ENCODE measurements at places on chromosomes 12 and 14.

- no peak for DNase-seq
These were observed 1153.0 kb upstream of the TMEM132C start for GRCh38 chr12:127113945-127114344.

GRCh38 chr14:64217308-64217707 lies 76.9 kb downstream of the ESR2 start:
- no peak for DNase-seq

DNA sequence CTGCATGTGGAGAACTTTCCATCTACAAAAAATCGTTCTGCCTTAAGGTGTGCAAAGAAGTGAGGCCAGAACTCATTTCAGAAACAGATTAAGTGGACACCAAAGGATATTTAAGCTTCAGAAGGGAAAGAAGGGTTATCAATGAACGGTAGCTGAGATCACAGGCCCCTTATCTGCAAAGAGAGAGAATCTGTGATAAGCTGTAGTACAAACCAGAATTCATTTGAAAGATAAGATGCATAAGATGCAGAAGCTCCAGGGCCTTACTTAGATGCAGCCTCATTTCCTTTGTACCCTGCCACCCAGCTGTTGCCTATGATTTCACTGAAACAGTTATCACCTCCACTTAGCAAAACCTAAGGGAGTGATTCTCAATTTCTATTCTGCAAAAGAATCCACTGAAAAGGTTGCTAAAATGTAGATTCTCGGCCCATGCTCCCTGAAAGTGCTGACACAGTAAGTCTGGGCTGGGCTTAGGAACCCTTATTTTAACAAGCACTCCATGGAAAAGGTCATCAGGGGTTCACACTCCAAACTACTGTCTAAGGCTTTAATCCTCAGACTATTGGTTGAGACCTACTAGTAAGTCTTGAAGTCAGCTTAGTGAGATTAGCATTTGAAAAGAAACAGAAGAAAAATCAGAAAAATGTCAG lies 64.8 kb downstream of the HELB start:
- no peak for DNase-seq

DNA sequence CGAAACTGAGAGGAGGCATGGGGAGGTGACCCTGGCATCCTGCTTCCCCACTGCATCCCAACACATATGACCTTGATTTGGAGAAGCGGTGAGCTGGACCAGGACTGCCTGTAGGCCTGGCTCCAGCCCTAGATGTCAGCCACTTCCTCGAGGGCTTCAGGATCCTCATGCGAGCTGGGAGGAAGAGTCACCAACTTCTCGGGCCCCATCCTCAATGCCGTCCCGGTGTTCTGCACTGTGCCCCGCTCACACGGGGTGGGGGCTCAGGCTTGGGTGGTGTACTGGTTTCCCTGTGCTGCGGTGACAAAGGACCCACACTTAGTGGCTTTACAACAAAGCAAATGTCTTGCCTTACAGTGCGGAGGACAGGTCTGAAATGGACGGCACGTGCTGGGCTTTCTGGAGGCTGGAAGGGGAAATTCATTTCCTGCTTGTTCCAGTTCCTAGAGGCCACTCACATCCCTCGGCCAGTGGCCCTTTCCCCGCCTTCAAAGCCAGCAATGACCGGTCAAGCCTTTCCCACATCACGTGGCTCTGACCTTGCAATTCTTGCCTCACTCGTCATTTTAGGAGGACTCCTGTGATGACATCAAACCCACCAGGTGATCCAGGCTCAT lies 298.1 kb upstream of the RTL1 start:
- DNase-seq = no peak

- no peak for DNase-seq
These were observed 9.1 kb upstream of the RESF1 start for GRCh38 chr12:31950088-31950487.

DNA sequence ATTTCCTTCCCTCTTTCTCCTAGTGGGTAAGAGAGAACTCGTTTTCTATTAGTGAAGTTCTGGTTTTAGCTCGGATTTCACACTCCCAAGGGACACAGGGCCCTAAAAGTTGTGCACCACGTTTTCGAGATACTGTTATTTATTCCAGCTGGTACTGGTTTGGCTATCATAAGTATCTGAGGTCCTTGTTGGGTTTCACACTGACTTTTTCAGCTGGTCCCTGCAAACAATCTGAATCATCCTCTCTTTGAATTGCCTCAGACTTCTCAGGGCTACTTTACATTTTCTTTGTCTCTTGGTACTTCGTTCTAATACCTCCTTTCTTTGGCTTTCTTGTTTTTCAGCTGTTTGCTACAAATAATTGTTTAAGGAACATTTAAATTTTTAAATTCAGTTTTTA lies 75.7 kb downstream of the SCN8A start:
- DNase-seq = no peak

- DNase-seq = no peak
These were observed 30.6 kb upstream of the SLC2A3 start for GRCh38 chr12:7966563-7966962.
